ENCODE measurements at places on chromosomes 3 and 15. TPM values are rescaled to one million over a fixed set of nuclear protein-coding genes. Genes with fewer than 3 reads are reported as not detected.

MAP1A gene
- 2.2 TPM for total RNA-seq

DNA sequence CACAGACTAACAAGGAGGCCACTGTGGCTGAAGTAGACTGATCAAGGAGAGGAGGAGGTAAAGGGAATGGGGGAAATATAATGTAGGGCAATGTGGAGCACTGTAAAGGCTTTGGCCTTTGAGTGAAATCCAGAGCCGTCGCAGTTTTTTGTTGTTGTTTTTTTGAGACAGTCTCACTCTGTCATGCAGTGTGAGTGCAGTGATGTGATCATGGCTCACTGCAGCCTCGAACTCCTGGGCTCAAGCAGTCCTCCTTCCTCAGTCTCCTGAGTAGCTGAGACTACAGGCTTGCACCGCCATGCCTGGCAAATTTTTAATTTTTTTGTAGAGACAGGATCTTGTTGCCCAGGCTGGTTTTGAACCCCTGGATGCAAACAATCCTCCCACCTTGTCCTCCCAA, 32.2 kb downstream of the PPP4R2 start:
- peaks cover 19% of the 10 kb centered on the region for H3K36me3 ChIP-seq
- H3K4me3 ChIP-seq: no peak overlapping the region
- no peaks in the 10 kb centered on the region for H3K27me3 ChIP-seq
- DNase-seq: no peak

SNX1 gene
- total RNA-seq: 139 TPM

SNX22 gene
- total RNA-seq: 1.1 TPM

DNA sequence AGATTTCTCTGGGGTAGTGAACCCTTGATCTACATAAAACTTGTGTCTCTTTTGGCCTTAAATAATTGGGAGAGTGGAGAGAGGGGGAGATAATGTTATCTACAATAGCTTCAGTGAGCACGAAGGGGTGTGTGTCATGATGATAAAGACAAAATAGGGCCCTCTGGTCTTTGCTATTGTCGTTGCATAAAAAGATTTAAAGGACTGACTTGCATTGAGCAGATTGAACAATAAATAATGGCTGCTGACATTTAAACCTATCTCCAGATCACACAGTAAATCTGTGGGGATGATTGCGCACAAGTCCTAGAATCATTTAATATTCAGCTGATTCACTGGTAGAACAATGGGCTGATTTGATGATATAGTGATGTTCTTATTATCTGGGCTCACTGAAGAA, 71.3 kb upstream of the GAP43 start:
- H3K27ac ChIP-seq: no peak overlapping the region
- peaks cover 4% of the 10 kb centered on the region for H3K27me3 ChIP-seq
- no peak overlapping the region for H3K4me3 ChIP-seq
- no peaks in the 10 kb centered on the region for H3K4me1 ChIP-seq
- H3K36me3 ChIP-seq: no peaks in the 10 kb centered on the region

DNA sequence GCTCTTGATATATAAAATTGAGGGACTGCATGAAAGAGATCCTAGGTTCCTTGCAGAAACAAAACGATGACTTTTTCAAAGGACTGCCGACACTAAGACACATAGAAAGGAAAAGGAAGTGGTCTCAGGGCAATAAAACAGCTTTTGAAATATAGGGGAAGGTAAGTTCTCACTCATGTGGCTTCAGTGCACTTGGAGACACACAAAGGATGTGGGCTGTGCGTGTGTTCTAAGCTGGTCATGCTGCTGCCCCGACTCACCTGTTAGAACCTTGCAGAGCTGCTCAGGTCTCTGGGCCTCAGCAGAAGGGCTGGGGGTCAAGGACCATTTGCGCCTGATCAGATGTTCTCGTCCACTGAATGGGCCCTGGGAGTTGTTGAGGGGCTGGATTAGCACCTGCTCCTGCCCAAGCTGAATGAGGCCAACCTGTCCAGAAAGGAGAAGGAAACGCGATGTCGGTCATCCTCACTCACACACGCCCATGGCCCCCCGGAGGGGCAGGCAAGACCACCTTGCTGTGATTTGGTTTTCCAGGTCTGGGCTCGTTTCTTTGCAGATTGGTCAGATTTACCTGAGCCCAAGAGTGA, 11.1 kb downstream of the ADAMTS17 start:
- DNase-seq: peak; percentile 25
- peaks cover 41% of the 10 kb centered on the region for H3K4me1 ChIP-seq
- H3K27me3 ChIP-seq: peaks cover 7% of the 10 kb centered on the region
- H3K36me3 ChIP-seq: peaks cover 3% of the 10 kb centered on the region

ATP8B4 gene
- total RNA-seq: 52.9 TPM

GRCh38 chr15:39685999-39686613, 96.5 kb downstream of the FSIP1 start:
- H3K4me3 ChIP-seq: no peak overlapping the region
- no peaks in the 10 kb centered on the region for H3K36me3 ChIP-seq
- no peak overlapping the region for H3K27ac ChIP-seq
- no peak for DNase-seq

DNA sequence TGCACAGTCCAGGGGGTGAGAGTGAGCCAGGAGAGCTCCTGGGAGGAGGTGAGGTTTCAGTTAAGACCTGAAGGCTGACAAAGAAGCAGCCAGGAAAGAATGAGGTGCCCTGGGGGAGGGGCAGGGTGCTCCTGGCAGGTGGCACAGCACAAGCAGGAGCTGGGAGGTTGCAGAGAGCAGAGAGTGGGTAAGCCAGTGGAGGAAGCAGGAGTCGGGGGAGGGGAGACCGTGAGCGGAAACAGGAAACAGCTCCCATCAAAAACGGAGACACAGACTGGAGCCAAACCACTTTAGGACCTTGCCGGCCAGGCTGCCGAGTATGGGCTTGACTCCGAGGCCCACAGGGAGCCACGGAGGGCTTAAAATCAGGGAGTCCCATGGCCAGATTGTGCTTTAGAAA, 12.1 kb upstream of the FBLN2 start:
- H3K27me3 ChIP-seq: peaks cover 18% of the 10 kb centered on the region
- no peak overlapping the region for H3K4me3 ChIP-seq
- peaks cover 5% of the 10 kb centered on the region for H3K4me1 ChIP-seq

- DNase-seq: no peak
- H3K36me3 ChIP-seq: no peaks in the 10 kb centered on the region
- no peak overlapping the region for H3K27ac ChIP-seq
- no peaks in the 10 kb centered on the region for H3K4me1 ChIP-seq
- peaks cover 2% of the 10 kb centered on the region for H3K27me3 ChIP-seq
Observed at GRCh38 chr3:156174229-156174847, 54.0 kb downstream of the KCNAB1 start.

DNA sequence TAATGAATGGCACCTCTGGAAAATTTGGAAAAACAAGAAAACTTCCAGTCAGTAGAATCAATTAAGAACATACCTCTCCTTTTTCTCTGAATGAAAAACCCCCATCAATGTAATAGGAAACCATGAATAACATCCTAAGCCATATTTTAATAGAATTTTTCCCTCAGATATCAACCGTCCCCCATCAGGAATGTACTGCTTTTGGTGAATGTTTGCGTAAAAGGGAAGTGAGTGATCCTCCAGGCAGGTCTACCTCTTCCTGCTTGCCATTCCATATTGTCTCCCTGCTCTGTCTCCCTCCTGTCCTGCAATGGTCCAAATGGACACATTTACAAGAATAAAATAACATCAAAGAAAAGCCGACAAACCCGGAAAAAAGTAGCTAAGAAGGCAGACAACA, 30.8 kb downstream of the LAMP3 start:
- peaks cover 6% of the 10 kb centered on the region for H3K4me1 ChIP-seq
- no peak for DNase-seq
- no peak overlapping the region for H3K4me3 ChIP-seq
- no peaks in the 10 kb centered on the region for H3K27me3 ChIP-seq
- peaks cover 34% of the 10 kb centered on the region for H3K36me3 ChIP-seq
- H3K27ac ChIP-seq: no peak overlapping the region

- H3K27ac ChIP-seq: peak overlapping the region; percentile 99
- H3K27me3 ChIP-seq: no peaks in the 10 kb centered on the region
- no peak for DNase-seq
- H3K36me3 ChIP-seq: peaks cover 22% of the 10 kb centered on the region
- H3K4me1 ChIP-seq: peaks cover 88% of the 10 kb centered on the region
Observed at GRCh38 chr3:15795651-15796308, 2.0 kb downstream of the ANKRD28 start.

LRTM1 gene
- total RNA-seq: not detected

- no peak overlapping the region for H3K4me3 ChIP-seq
- DNase-seq: no peak
- H3K27ac ChIP-seq: no peak overlapping the region
- H3K36me3 ChIP-seq: no peaks in the 10 kb centered on the region
- no peaks in the 10 kb centered on the region for H3K4me1 ChIP-seq
- peaks cover 8% of the 10 kb centered on the region for H3K27me3 ChIP-seq
Observed at GRCh38 chr15:85821545-85821944, 26.8 kb upstream of the KLHL25 start.

CPLX3 gene
- 0.17 TPM for total RNA-seq

IL16 gene
- 111 TPM for total RNA-seq

- no peak overlapping the region for H3K27ac ChIP-seq
- H3K36me3 ChIP-seq: no peaks in the 10 kb centered on the region
- peaks cover 5% of the 10 kb centered on the region for H3K27me3 ChIP-seq
- DNase-seq: no peak
- H3K4me3 ChIP-seq: no peak overlapping the region
Observed at GRCh38 chr3:14369675-14370669, 32.4 kb upstream of the SLC6A6 start.

GRCh38 chr3:139529662-139530061, 9.9 kb downstream of the RBP1 start:
- no peaks in the 10 kb centered on the region for H3K4me1 ChIP-seq
- no peak overlapping the region for H3K27ac ChIP-seq
- no peak overlapping the region for H3K4me3 ChIP-seq
- H3K36me3 ChIP-seq: no peaks in the 10 kb centered on the region
- peaks cover 5% of the 10 kb centered on the region for H3K27me3 ChIP-seq
- DNase-seq: no peak

RTP3 gene
- not detected for total RNA-seq

DNA sequence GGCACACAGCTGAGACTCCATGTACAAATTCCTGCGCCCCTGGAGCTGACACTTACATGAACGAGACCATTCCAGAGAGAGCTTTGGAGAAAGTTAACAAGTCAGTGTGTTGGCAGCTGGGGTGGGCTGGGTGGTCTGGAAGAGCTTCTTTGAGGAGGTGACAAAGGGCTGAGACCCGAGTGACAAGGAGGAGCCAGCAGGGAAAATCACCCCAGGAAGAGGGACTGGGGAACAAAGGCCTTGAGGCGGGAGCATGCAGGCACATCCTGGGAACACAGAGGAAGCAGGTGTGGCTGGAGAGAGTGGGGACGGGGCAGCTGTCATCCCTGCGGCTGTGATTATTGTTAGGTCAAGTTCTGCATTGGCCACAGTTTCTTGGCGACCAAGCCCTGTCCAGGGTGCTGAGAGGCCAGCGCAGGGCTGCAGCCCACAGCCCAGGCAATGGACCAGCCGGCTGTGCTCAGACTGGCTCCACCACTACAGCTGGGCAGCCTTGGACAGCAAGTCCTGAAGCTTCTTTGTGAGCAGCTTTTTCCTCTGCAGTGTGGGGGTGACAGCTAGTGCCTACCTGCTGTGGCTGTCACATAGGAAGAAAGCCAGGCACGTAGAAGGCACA, 34.2 kb upstream of the PRR23E start:
- no peaks in the 10 kb centered on the region for H3K36me3 ChIP-seq
- no peak overlapping the region for H3K27ac ChIP-seq

- H3K27me3 ChIP-seq: peaks cover 2% of the 10 kb centered on the region
- H3K4me1 ChIP-seq: no peaks in the 10 kb centered on the region
- no peak overlapping the region for H3K4me3 ChIP-seq
Observed at GRCh38 chr15:29319823-29320222, 50.2 kb upstream of the NSMCE3 start.

INTS14 gene
- 53.3 TPM for total RNA-seq

DNA sequence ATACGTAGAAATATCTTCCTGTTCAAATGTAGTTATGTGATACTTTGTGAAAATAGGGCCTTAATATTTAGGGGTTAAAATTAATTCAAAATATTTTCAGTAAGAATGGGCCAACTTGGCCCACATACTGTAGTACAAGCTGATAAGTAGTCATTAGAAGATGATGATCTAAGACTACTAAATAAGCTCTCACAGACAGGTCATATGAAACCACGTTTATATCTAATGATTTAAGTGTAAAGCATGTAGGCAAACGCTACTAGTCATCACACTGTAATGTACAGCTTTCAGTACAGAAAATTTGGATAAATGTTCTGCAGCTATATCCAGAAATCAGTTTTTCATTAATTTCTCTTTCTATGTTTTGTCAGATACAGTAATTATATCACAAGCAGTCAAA, 228.6 kb downstream of the UBE2E2 start:
- no peak overlapping the region for H3K4me3 ChIP-seq
- H3K4me1 ChIP-seq: peaks cover 14% of the 10 kb centered on the region
- no peak for DNase-seq
- H3K27ac ChIP-seq: no peak overlapping the region
- H3K27me3 ChIP-seq: no peaks in the 10 kb centered on the region
- H3K36me3 ChIP-seq: no peaks in the 10 kb centered on the region

DNA sequence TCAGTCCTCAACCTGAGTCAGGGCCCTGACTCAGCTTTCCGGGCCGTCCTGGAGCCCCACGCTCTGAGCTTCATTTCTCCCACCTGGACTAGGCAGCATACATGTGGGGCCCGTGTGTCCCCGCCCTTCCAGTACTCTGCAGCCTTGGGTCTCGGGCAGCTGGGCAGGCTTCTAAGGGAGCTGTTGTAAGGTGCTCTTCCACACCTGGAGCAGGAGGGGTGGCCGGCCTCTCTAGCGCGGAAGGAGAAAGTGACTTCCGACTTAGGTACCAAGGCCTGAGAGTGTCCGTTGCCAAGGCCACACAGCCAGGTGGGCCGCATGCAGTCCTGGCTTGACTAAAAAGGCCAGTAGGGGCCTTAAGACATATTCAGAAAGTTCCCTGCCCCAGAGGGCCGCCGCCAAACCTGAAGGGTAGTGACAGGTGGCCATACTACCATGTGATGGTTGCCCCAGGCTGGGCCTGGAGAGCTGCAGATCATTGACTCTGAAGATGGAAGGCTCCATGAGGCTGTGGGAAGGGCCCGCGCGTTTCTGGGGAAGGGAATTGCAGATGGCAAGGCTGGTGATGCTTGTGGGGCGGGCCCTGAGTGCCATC, 9.4 kb upstream of the SEMA3B start:
- no peaks in the 10 kb centered on the region for H3K4me1 ChIP-seq
- DNase-seq: no peak
- H3K27me3 ChIP-seq: peaks cover 1% of the 10 kb centered on the region

SH2D7 gene
- total RNA-seq: not detected

GRCh38 chr3:29140666-29141065, 140.2 kb upstream of the RBMS3 start:
- peaks cover 2% of the 10 kb centered on the region for H3K27me3 ChIP-seq
- DNase-seq: no peak
- H3K4me1 ChIP-seq: peaks cover 21% of the 10 kb centered on the region
- no peak overlapping the region for H3K4me3 ChIP-seq
- H3K36me3 ChIP-seq: no peaks in the 10 kb centered on the region

GRCh38 chr15:50828610-50829206, 63.2 kb upstream of the SPPL2A start:
- no peaks in the 10 kb centered on the region for H3K36me3 ChIP-seq
- no peak overlapping the region for H3K27ac ChIP-seq
- H3K27me3 ChIP-seq: peaks cover 11% of the 10 kb centered on the region
- no peak overlapping the region for H3K4me3 ChIP-seq

GRCh38 chr3:154660811-154661210, 230.8 kb upstream of the GPR149 start:
- H3K4me3 ChIP-seq: no peak overlapping the region
- no peak overlapping the region for H3K27ac ChIP-seq
- no peaks in the 10 kb centered on the region for H3K27me3 ChIP-seq
- H3K4me1 ChIP-seq: no peaks in the 10 kb centered on the region
- DNase-seq: no peak

- H3K36me3 ChIP-seq: no peaks in the 10 kb centered on the region
- H3K27me3 ChIP-seq: peaks cover 25% of the 10 kb centered on the region
- no peak for DNase-seq
- H3K4me3 ChIP-seq: no peak overlapping the region
Observed at GRCh38 chr3:194386648-194387047, 12.4 kb downstream of the GP5 start.

Measured in activated T-helper 1 cell treated with anti-CD3 and anti-CD28 coated beads, Interleukin-12 subunit alpha, Interleukin-12 subunit beta, Interleukin-2, Interleukin-4 antibody, amounts not matched to agents 30 ng/mL and 10 ng/mL and 1 ng/mL, durations not matched to agents 14 hours and 24 hours and 36 hours (primary cell).